ENCODE measurements at places on chromosomes 2 and 18.

- no peak for DNase-seq
Measured at GRCh38 chr2:81355436-81355835, 1050.9 kb upstream of the LRRTM1 start.

- DNase-seq, result no peak
Measured at GRCh38 chr2:27712522-27712921, 48.8 kb downstream of the SLC4A1AP start.

- DNase-seq, result no peak
Measured at GRCh38 chr18:61085761-61086160, 247.5 kb upstream of the CDH20 start.

DNA sequence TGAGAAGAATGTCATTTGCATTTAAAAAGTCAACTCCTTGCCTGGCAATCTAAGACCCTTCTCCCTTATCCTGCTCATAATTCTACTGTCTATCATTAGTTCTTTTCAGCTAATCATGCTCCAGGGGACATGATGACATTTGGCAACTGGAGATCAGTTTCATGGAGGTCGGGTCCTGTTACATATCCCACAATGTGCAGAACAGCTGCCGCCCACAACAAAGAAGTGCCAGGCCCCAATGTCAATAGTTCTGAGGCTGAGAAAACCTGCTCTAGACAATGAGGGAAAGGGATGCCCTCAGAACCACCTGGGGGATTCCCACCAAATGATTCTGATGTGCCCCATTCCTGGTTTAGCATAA, 53.4 kb upstream of the IL1RL1 start:
- no peak for DNase-seq

DNA sequence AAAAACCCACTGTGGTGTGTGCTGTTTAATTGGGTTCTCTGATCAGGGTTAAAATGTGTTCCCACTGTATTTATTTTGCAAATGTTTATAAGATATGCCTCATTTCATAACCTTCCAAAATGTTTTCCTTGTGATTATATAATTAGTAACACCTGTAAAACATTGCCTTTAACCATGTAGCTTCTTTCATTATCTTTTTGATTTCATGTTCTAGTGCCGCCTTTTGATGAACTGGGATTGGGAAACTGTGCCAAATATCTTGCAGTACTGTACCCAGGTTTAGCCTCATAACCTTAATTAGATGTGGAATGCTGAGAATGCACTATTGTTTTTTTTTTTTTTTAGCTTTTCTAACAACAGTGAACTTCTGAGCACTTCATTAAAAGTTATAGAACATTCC, 96.9 kb downstream of the TANC1 start:
- no peak for DNase-seq

DNA sequence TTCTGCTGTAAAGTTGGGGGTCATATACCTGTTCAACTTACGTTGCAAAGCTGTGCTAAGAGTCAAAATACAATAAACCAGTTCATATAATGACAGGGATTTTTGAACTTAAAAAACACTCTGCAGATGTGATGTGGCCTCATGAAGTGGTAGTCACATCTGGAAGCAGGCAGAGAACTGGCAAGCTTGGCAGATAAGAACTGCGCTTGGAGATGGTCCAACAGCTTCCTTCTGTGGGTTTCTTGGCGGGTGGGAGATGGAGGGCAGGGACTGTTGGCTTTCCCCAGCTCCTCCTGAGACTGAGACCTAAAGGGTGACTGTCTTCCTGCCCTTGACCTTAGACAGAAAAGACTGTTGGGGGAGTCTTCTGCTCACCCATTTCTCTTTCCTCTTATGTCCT, 140.4 kb downstream of the CTIF start:
- no peak for DNase-seq

DNA sequence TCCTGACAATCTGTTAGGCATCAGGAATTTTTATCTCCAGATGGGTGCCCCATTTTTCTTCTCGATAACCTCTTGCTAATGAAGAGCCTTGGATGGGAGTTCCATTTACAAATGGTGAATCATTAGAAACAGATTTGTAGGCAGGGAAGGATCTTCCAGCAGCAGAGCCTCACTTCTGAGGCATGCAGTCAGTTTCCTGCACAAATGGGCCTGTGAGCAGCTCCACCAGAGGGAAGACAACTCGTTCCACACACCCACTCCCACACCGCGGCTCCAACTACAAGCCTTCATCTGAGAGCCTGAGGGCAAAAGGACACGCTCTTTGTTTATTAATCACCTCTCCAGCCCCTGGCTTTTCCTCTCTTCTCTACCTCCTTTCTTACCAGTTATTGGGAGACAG, 108.5 kb downstream of the CTAGE1 start:
- DNase-seq, result no peak

GRCh38 chr2:33141476-33141875, 194.7 kb downstream of the LTBP1 start:
- no peak for DNase-seq

GRCh38 chr18:79300413-79300812, 95.3 kb upstream of the NFATC1 start:
- no peak for DNase-seq

GRCh38 chr18:55849391-55849790, 261.4 kb upstream of the TCF4 start:
- no peak for DNase-seq

- DNase-seq, result no peak
Measured at GRCh38 chr2:24914713-24915112, 5.3 kb downstream of the ADCY3 start.

GRCh38 chr2:96404446-96405373, 69.1 kb downstream of the NCAPH start:
- DNase-seq, result no peak

DNA sequence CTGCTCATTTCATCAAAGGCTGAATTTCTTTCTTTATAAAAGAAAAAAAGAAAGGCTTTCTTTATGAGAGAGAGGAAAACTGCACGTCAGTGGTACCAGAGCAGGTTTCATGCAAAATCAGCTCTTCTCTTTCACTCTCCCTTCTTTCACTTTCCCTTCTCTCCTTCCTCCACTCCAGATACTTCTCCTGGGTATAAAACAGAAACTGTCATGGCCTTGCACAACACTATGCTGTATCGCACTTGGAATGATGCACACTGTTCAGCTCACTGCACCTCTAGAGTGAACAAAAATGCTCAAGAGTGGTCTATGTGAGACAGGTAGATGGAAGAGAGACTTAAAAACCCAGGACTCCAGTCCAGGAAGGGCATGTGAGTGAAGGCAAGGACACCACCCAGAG, 73.8 kb downstream of the KLF7 start:
- DNase-seq, result no peak

DNA sequence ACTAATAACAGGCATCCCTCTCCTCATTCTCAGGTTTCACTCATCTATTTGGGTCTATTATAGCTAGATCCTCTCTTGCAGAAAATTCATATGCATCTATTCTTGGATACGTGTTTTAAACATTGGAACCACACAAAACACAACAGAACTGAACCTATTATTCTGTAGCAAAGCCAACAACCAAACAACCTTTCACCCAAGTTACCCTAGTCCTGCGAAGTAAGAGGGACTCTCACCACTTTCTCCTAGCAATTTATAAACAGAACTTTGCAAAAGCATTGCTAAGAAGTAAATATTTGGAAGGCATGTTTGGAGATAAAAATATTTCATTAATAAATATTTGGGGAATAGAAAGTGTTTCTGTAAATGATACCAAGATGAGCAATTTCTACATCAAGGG, 20.4 kb upstream of the SH3BP4 start:
- no peak for DNase-seq

DNA sequence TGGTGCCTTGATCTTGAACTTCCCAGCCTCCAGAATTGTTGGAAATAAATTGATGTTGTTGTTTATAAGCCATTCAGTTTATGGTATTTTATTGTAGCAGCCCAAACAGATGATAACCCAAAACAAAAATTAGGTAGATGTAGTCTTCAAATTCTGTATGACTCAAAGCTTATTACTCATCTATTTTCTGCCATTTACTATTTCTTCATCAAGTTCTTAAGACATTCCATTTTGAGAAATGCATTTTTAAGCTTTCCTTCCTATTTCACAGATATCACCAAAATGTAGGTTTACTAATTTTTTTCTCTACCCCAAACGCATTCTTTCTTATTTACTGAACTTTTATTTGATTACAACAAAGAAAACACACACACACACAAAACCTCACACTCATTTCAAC, 148.2 kb downstream of the RND3 start:
- DNase-seq, result no peak

- no peak for DNase-seq
Measured at GRCh38 chr2:221204699-221205098, 367.4 kb downstream of the EPHA4 start.

DNA sequence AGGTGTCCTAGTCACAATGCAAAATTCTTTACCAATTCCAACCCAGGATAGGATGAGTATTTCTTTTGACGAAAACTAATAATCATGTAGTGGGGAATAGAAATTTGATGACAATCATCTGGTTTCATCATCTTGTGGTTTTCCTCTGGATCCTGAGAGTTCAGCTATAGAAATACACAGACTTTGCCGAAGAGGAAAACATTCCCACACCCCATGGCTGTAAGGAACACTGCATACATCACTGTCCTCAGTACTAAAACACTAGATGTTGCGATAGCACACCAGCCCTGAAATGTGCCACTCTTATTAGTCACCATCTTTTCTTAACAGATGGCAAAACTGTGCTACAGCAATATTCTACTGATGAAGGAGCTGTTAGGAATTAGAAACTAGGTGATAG, 29.4 kb downstream of the CERKL start:
- no peak for DNase-seq

DNA sequence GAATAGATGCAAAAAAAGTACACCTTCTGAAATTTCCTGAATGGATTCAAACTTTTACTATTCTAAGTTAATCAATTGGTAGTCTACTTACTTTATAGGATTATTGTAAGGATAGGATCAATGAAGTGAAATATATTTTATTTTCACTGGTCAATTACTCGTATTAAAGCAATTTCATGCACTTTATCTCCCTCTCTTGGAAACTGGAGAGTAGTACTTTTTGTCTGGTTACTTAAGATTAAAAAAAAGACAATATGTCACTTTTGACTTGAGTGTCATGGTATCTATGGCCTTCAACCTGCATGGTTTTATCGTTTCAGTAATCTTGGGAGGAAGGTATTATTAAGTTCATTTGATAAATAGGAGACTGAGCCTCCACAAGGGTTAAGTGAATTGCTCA, 1.0 kb upstream of the KYNU start:
- no peak for DNase-seq

- DNase-seq, result no peak
Measured at GRCh38 chr2:127853671-127854070, 4.3 kb downstream of the POLR2D start.

GRCh38 chr2:37344453-37345361, at the start of gene QPCT:
Gene QPCT, plus strand, starts transcription at chr2:37344630. Its CDS starts 102 bp downstream, at chr2:37344732.
- DNase-seq, result peak; percentile 64

DNA sequence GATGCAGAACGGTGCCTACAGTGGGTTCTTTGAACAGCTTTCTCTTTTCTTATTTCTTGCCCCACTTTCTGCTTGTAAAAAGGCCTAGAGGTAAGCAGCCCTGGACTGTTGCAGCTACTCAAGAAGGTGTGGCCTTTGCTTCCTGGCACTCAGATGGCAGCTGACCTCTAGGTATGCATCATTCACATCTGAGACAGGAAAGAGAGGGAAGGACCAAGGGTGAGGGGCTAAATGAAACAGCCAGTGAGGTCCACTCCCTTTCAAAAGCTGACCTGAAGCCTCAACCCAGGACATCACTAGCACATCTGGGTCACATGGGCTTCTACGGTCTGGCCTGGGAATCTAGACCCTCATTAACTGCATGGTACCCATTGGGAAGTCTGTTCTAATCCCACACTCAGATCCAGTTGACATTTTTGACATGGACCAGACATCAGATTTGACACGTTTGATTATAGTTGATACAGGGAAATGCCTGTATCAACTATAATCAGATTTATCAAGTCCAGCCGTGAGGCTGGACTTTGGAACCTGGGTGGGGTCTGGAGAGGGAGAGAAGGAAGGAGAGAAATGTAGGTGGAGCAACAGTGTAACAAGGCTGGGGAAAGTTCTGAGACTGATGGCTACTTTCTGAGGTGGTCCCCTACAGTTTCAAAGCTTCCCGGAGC, 60.2 kb downstream of the E2F6 start:
- DNase-seq, result no peak

- no peak for DNase-seq
Measured at GRCh38 chr18:33212363-33212762, 228.2 kb downstream of the CCDC178 start.

DNA sequence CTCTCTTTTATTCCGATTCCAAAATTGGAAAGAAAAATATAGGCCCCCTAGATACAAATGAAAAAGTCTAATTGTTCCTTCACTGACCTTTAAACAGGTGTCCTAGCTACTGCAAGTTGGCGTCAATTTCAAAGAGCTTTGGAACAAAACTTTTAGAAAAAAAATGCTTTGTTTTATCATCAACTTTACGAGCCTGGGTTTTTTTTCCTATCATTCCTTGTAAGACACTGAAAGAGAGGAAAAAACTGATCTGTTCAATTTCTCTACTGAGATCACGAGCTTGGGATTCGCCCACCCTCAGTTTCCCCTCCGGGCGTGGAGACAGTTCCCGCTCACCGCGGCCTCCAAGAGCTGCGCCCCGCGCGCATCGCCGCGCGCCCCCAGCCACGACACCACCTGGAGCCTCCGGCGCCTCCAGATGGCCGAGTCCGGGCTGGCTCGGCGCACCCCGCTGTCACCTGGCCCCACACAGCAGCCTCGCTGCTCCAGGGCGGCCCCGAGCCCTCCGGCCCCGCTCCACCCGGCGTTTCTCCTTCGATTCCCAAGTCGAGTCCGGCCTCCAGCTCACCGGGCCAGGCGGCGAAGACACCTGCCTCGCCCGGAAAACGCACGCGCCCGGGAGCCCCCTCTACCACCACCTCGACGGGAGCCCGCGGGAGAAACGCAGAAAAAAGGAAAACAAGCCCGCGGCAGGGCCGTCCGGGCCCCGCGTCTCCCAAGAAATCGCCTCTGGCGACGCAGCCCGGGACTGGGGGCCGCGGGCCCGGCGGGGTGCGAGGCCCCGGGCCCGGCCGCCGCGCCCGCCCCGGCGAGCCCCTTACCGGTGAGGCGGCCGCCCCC, 656 bp downstream of the TBC1D8 start:
- DNase-seq, result no peak

DNA sequence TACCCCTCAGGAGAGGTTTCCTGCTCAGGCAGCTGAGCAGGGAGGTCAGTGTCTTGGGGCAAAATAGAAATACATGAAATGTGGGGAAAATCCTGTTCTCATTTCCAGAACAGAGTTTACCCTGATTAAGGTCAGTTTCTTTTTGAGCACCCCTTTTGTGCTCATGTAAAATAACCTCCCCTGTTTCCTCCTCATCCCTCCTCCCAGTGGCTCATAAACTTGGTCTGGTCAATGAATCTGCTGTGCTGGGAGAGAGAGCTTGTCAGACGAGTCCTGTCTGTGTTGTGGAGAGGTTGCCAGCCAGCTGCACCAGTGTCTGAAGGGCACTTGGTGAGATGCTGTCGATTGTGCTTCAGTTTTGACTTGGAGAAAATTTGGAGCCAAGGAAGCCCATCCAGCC, 48.6 kb downstream of the NTSR2 start:
- DNase-seq, result no peak

DNA sequence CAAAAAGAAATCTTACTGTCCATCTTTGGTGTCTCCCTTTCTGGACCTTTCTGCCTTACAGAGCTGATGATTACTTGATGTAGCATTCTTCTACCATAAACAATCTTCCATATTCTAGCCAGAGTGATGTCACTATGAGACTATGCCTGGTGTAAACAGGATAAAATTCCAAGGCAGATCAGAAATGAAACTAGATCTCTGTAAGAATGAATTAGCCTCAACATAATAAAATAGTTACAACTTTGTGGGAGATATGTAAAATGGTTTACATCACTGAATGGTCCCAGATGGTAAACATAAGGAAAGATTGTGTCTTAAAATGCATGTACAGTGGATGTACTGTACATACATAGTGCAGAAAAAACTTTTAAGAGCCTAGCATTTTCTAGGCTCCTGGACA, 112.3 kb upstream of the ZNF521 start:
- no peak for DNase-seq

All from effector memory CD8-positive, alpha-beta T cell (primary cell).